ENCODE measurements at places on chromosomes 7 and 10. TPM values are rescaled to one million over a fixed set of nuclear protein-coding genes. Genes with fewer than 3 reads are reported as not detected.

CFAP70 gene
- 0.65 TPM for polyA plus RNA-seq

MAPK8 gene
- 54.2 TPM for polyA plus RNA-seq

ZPBP gene
- not detected for polyA plus RNA-seq

SAMD9L gene
- 18.5 TPM for polyA plus RNA-seq

GNGT1 gene
- not detected for polyA plus RNA-seq

CCDC172 gene
- not detected for polyA plus RNA-seq

WEE2 gene
- not detected for polyA plus RNA-seq

GRM8 gene
- not detected for polyA plus RNA-seq

LCOR gene
- 14.8 TPM for polyA plus RNA-seq

DAGLB gene
- 26.7 TPM for polyA plus RNA-seq

ATOH7 gene
- not detected for polyA plus RNA-seq

OR2A7 gene
- polyA plus RNA-seq = 0.22 TPM

ZNF503 gene
- 15.7 TPM for polyA plus RNA-seq

AGR3 gene
- not detected for polyA plus RNA-seq

HOXA9 gene
- 28.3 TPM for polyA plus RNA-seq

RELN gene
- 0.76 TPM for polyA plus RNA-seq

MCM10 gene
- polyA plus RNA-seq = 4.7 TPM

COL13A1 gene
- 12.8 TPM for polyA plus RNA-seq

STEAP1 gene
- polyA plus RNA-seq = 140 TPM

FOXP2 gene
- polyA plus RNA-seq = 2.3 TPM
